ENCODE measurements at places on chromosomes 4 and X.

DNA sequence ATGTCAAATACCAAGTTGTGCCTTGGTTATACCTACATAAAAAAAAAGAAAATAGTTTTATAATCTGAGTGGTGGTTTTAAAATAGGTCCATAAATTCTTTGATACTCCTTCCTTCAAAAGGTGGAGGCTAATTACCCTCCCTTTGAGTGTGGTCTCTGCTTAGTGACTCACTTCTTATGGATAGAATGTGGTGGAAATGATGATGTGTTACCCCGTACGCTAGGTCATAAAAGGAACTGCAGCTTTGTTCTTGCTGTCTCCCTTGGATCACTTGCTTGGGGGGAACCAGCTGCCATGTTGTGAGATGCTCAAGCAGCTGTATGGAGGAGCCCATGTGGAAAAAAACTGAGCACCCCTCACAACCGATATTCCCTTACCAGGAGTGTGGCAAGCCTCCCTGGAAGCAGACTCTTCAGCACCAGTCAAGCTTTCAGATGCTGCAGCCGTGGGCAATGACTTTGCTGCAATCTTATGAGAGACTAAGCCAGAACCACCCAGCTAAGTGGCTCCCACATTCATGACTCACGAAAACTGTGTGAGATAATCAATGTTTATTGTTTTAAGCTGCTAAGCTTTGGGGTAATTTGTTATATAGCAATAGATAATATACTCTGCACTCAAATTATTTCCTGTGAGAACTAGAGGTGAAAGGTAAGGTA lies 195.0 kb upstream of the GATB start:
- DNase-seq = no peak

GRCh38 chr4:80017125-80017854 lies 55.7 kb downstream of the ANTXR2 start:
- DNase-seq = no peak

DNA sequence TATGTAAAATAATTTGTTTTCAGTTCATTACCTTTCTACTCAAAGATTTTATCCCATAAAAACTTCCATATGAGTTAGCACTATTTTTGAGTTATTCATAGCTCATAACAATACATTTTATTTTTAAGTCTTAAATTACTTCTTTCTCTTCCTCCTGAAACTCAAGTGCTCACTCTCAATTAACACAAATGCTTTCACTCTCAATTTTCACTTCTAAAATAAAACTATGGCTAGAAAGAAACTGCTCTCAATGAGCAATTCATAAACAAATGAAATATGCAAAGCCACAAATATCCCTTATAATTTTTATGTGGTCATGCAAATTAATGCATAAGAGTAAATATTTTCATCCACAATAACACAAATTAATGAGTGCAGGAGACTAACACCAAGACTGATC lies 38.8 kb downstream of the MAML3 start:
- no peak for DNase-seq

GRCh38 chr4:183989931-183990330 lies 84.8 kb downstream of the STOX2 start:
- DNase-seq = no peak

- no peak for DNase-seq
Observed at GRCh38 chr4:35463251-35463952, 780.9 kb downstream of the ARAP2 start.

GRCh38 chr4:72295966-72296557 lies 264.3 kb downstream of the NPFFR2 start:
- no peak for DNase-seq

GRCh38 chr4:98625399-98625798 lies 33.0 kb downstream of the TSPAN5 start:
- DNase-seq = no peak
